PC-3 (cell line): ENCODE measurements at places on chromosomes 13 and 19. TPM values are rescaled to one million over a fixed set of nuclear protein-coding genes. Genes with fewer than 3 reads are reported as not detected.

SMIM44 gene
- not detected in 2 replicates for total RNA-seq

- peak; percentile 91 for DNase-seq
Measured at GRCh38 chr13:85236413-85236812, 562.8 kb downstream of the SLITRK6 start.

- DNase-seq: no peak
Measured at GRCh38 chr13:105170438-105170837, 1365.0 kb downstream of the EFNB2 start.

ASPDH gene
- not detected in 2 replicates for total RNA-seq

GRCh38 chr13:95197548-95197947, 103.7 kb downstream of the ABCC4 start:
- DNase-seq: no peak

DNA sequence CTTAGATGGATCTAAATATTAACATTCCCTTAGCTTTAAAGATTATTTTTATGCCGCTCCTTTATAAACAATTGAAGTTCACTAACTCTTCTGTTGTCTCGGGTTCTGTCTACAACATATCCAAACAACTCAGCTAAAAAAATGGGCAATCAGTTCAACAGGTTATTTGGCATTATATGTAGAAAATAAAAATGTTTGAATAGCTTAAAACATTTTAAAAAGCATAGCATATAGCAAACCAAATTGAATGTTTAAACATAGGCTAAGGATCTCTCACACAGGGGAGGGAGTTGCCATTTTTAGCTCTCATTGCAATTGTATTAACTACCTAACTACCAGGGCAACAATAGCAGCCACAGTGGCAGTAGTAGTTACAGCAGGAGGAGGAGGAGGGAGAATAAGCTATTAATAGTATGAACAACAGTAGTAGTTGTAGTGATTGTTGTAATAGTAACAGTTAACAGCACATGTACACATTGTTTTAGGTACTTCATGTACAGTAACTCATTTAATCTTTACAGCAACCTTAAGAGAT, 404.2 kb downstream of the KCNRG start:
- DNase-seq: no peak

LRCH1 gene
- 4.3 and 7.8 TPM in 2 replicates for total RNA-seq

DNA sequence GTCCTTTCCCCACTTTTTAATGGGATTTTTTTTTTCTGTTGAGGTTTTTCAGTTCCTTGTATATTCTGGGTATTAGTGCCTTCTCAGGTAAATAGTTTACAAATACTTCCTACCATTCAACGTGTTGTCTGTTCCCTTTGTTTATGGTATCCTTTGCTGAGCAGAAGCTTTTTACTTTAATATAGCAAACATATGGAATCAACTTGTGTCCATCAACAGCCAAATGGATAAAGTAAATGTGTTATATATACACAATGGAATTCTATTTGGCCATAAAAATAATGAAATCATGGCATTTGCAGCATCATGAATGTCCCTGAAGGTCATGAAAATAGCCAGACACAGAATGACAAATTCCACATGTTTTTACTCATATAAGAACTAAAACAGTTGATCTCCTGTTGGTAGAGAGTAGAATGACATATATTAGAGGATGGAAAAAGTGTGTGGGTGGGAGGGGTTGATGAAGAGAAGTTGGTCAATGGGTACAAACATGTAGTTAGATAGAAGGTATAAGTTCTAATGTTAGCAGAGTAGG, 500.8 kb downstream of the SLITRK6 start:
- no peak for DNase-seq

DNA sequence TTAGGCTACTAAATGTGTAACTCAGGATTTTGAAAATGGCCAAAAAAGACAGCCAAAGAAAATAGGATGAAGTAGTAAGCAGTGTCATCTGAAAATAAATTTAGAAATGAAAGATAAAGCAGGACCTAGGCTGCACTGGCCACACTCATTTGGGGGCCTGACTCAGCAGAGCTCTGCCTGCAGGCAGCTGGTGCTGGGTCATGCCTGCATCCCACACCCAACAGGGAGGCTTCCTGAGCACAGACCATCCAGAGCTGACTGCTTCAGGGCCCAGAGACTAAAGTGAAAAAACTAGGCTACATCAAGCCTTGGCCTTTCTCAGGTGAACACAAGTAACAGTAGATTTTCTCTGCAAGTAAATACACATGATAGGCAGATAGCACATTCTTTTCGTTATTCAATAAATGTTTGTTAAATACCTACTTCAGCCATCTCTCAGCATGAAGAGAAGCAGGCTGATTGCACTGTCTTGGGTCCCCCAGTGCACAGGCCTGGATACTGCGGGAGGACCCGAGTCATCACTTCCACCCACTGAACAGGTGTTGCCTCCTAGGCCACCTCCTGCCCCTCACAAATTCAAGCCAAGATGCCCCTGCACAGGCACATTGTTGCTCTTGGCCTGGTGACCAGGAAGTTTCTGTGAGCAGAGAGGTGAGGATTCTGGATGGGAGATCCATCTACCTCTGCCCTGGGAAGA, 284.0 kb downstream of the OXGR1 start:
- no peak for DNase-seq
